Memory B cell (primary cell): ENCODE measurements at places on chromosomes 16 and 17.

DNA sequence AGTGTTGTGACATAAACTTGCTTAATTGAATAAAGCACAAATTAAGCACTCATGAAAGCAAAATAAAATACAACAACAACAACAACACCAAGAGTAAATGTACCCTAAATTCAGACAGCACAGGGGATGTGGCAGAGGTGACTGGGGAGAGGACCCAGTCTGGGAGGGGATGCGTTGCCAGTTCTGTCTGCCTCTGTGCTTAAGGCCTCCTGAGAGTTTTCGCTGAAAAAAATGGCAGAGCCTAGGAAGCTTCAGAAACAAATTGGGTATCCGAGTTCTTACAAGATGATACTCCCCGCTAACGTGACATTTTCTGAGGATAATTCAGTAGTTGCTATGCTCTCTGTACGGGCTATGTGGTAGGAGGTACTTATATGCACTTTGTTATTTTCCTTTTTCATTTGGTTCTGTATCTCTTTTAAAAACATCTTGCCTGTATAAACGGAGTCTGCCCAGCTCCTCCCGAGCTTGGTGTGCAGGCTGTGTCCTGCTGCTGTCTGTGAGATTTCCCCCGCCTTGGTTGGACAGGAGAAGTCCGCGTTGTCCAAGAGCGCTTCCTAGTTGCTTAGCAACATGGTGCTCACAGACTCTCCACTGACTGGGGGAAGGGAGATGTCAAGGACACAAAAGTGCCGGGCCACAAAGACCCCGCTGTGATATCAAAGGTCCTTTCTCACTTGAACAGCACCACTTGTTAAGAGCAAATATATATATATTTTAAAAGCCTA lies 134.2 kb upstream of the CPHXL start:
- no peak overlapping the region for H3K4me3 ChIP-seq
- H3K27ac ChIP-seq, result no peak overlapping the region
- no peak for DNase-seq
- peaks cover 4% of the 10 kb centered on the region for H3K27me3 ChIP-seq

GRCh38 chr16:12362482-12363458 lies 386.2 kb downstream of the SNX29 start:
- peaks cover 10% of the 10 kb centered on the region for H3K4me1 ChIP-seq
- no peak for DNase-seq
- no peak overlapping the region for H3K27ac ChIP-seq
- H3K27me3 ChIP-seq, result no peaks in the 10 kb centered on the region

- no peak overlapping the region for H3K4me3 ChIP-seq
- H3K27ac ChIP-seq, result no peak overlapping the region
- no peaks in the 10 kb centered on the region for H3K27me3 ChIP-seq
- H3K4me1 ChIP-seq, result peaks cover 9% of the 10 kb centered on the region
These were observed 114.2 kb downstream of the METRNL start for GRCh38 chr17:83193336-83194185.

DNA sequence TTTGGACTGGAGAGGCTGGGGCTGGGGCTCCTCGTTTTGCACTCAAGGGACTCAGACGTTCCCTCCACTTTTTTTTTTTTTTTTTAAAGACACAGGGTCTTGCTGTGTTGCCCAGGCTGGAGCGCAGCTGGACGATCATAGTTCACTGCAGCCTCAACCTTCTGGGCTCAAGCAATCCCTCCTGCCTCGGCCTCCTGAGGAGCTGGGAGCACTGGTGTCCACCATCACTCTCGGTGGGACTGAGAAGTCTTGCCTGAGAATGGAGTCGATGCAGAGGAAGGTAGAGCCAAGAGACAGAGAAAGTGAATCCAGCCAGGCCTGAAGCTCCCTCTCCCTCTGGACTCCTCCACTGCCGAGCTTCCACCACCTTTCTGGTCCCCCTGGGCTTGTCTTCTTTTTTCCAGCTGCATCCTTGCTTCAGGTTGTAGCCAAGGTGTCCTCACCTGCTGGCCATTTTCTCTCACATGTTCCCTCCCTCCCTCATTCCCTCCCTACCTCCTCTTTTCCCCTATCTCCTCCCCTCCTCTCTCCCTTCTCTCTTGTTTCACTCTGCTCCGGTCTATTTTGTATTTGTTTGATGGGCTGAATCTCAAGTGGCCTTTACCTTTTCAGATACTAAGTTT lies 233.8 kb downstream of the SNX29 start:
- DNase-seq, result no peak
- no peak overlapping the region for H3K27ac ChIP-seq
- peaks cover 9% of the 10 kb centered on the region for H3K4me1 ChIP-seq
- H3K4me3 ChIP-seq, result no peak overlapping the region

DNA sequence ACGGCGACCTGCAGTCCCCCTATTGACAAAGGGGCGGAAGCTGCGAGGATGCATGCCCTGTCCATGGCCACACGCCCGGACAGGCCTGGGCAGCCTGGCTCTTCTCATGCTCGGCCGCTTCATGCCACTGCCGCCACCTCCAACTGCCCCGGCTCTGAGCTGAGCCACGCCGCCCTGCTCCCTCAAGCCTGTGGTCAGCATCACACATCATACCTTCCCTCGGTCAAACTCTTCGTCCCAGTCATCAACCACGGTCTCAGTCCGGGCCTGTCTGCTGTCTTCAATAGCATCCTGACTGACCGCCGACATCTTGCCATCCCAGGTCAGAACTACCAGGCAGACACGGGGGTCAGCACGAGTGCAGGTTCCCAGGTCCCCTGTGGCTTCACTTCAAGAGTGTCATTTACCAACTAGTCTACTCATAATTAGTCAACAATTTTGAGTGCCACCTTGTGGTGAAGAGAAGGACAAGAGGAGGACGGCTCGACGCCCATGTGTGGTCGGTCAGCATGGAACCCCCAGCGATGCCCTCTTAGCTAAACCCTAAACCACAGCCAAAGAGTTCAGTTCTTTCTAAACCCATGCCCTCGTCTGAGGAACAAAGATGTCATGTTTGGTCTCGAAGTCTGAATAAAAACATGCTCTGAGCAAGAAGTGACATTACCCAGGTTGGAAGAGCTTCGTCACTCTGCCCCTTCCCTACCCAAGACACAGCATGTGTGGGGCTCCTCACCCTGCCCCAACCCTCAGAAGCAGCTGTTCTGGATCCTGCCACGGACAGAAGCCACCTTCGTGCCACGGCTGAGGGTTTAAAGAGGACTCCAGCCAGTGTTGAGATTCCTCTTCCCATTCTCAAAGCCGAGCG lies 16.9 kb upstream of the CYTH1 start:
- H3K36me3 ChIP-seq, result peaks cover 36% of the 10 kb centered on the region
- H3K27me3 ChIP-seq, result no peaks in the 10 kb centered on the region
- H3K27ac ChIP-seq, result peak overlapping the region; percentile 71

- H3K4me3 ChIP-seq, result no peak overlapping the region
- peaks cover 22% of the 10 kb centered on the region for H3K36me3 ChIP-seq
- H3K27me3 ChIP-seq, result no peaks in the 10 kb centered on the region
- no peak for DNase-seq
- H3K4me1 ChIP-seq, result peaks cover 28% of the 10 kb centered on the region
These were observed 6.8 kb downstream of the ANKFY1 start for GRCh38 chr17:4256952-4257351.

DNA sequence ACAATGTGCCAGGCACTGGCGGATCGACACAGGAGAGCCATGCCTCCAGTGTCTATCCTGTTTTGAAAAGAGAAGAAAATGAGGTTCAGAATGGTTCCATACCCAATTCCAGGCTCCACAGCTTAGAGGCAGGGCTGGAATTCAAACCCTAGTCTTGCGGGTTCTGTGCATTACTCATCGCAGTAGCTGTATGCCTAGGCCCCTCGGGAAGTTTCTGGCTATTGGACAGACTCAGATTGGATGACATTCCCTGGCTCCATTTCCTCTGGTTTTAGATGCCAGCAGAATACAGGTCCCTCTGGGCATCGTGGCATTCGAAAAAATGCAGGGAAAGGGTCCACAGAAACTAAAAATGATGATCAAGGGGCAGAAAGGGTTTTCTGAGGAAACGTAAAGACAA lies 184.7 kb downstream of the COPRS start:
- DNase-seq, result no peak
- H3K27me3 ChIP-seq, result peaks cover 21% of the 10 kb centered on the region
- H3K4me3 ChIP-seq, result no peak overlapping the region
- no peak overlapping the region for H3K27ac ChIP-seq
- peaks cover 2% of the 10 kb centered on the region for H3K36me3 ChIP-seq

- no peaks in the 10 kb centered on the region for H3K36me3 ChIP-seq
- DNase-seq, result peak; percentile 26
- no peak overlapping the region for H3K27ac ChIP-seq
- peak overlapping the region; percentile 73 for H3K4me3 ChIP-seq
- H3K27me3 ChIP-seq, result peaks cover 28% of the 10 kb centered on the region
These were observed 333 bp upstream of the NOG start for GRCh38 chr17:56593086-56593645.

DNA sequence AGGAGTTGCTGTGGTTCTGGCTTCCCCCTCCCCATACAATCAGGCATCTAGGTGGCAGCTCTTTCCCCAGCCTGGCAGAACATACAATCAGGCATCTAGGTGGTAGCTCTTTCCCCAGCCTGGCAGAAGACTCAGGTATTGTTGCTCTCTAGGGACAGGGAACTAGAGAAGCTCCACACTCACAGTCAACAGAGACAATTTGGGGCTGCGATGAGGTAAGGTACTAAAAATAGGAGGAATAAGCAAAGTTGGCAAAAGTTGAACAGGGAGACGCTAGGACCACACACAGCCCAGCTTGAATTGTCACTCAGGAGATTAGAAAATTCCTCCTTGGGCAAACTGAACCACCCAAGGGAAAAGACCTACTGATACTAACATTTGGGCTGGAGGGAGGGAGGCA lies 315.5 kb upstream of the CDH5 start:
- H3K27ac ChIP-seq, result no peak overlapping the region
- H3K4me1 ChIP-seq, result no peaks in the 10 kb centered on the region
- H3K4me3 ChIP-seq, result no peak overlapping the region
- no peak for DNase-seq
- no peaks in the 10 kb centered on the region for H3K36me3 ChIP-seq

DNA sequence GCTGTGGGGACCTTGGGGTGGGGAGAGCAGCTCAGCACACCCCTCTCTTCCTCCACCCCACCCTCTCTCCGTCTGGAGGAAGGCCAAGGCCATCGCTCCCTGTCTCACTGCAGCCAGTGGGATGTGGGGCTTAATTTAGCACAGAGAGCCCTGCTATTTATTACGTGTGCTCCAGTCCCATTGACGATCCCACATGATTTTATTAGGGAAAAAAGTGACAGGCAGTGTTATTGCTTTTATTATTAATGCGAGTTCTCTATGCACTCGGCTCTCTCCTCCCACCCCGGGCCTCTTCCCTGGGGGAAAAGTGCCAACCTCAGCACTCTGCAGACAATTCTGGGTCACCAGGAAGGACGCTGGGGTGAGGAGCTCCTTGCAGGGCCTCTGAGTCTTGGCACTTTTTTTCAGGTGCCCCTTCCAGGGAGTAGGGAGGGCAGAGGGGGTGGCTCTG lies 57.3 kb downstream of the MGAT5B start:
- no peak overlapping the region for H3K4me3 ChIP-seq
- H3K36me3 ChIP-seq, result no peaks in the 10 kb centered on the region
- H3K27me3 ChIP-seq, result peaks cover 12% of the 10 kb centered on the region
- H3K27ac ChIP-seq, result no peak overlapping the region

DNA sequence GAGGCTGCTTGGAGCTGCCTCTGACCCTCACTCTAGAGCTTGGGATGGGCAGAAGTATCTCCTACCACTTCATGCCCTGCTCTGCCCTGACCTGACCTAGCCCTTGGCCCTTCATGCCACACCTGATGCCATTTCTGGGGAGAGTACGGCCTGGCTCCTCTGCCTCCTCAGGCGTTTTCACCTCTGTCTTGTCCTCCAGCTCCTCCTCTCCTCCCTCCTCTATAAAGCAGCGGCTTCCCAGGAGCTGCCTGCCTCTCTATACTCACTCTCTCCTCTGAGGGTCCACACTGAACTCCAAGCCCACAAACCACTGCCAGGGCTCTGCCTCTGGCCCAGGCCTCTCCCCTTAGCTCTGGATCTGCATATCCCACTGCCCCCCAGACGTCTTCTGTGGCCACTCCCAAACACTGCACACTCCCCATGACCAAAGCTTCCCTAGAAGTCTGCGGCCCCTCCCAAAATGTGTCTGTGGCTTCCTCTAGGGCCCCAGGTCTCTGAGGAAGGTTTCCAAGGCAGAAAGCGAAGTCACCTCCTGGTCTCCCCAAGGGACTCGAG lies 52.6 kb downstream of the PITPNM3 start:
- H3K4me3 ChIP-seq, result no peak overlapping the region
- no peaks in the 10 kb centered on the region for H3K4me1 ChIP-seq
- H3K36me3 ChIP-seq, result no peaks in the 10 kb centered on the region
- H3K27ac ChIP-seq, result no peak overlapping the region
- peaks cover 2% of the 10 kb centered on the region for H3K27me3 ChIP-seq
- DNase-seq, result no peak

GRCh38 chr17:10197362-10197720 lies 1.1 kb downstream of the GAS7 start:
- H3K36me3 ChIP-seq, result no peaks in the 10 kb centered on the region
- no peak overlapping the region for H3K4me3 ChIP-seq
- no peak overlapping the region for H3K27ac ChIP-seq
- no peaks in the 10 kb centered on the region for H3K4me1 ChIP-seq
- no peak for DNase-seq

- H3K27ac ChIP-seq, result no peak overlapping the region
- H3K36me3 ChIP-seq, result peaks cover 3% of the 10 kb centered on the region
- no peaks in the 10 kb centered on the region for H3K4me1 ChIP-seq
These were observed 32.5 kb upstream of the CES5A start for GRCh38 chr16:55907661-55908060.

- H3K27ac ChIP-seq, result no peak overlapping the region
- no peaks in the 10 kb centered on the region for H3K36me3 ChIP-seq
- no peaks in the 10 kb centered on the region for H3K27me3 ChIP-seq
- DNase-seq, result no peak
- no peaks in the 10 kb centered on the region for H3K4me1 ChIP-seq
These were observed 116.4 kb upstream of the HS3ST4 start for GRCh38 chr16:25575363-25575762.

DNA sequence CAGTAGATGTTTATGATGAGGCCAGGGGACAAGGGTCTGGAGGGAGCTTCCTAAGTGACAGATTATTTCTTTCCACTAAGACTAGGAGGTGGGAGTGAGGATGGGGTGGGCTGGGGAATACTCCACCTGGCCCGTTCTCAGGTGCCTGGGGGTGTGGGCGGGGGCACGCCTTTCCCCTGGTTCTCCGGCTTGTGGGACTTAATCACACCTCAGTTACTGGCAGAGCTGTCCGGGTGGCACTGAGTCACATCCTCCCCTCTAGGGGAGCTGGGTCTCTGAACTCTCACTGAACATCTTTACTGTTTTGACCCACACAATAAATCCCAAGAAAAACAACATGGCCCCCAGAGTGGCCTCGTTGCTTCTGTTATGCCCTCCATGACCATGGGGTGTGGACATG lies 332.8 kb downstream of the MAF start:
- peaks cover 17% of the 10 kb centered on the region for H3K4me1 ChIP-seq
- no peak overlapping the region for H3K4me3 ChIP-seq
- H3K27ac ChIP-seq, result no peak overlapping the region

GRCh38 chr16:51562891-51563290 lies 411.8 kb upstream of the SALL1 start:
- no peaks in the 10 kb centered on the region for H3K27me3 ChIP-seq
- H3K36me3 ChIP-seq, result no peaks in the 10 kb centered on the region
- H3K27ac ChIP-seq, result no peak overlapping the region
- no peaks in the 10 kb centered on the region for H3K4me1 ChIP-seq
